HL-60 (cell line): ENCODE measurements at places on chromosomes 3 and 15.

GRCh38 chr15:69909719-69910444, 187.8 kb downstream of the TLE3 start:
- DNase-seq: no peak

- no peak for DNase-seq
These were observed 78.5 kb downstream of the TRAK1 start for GRCh38 chr3:42169579-42170120.

DNA sequence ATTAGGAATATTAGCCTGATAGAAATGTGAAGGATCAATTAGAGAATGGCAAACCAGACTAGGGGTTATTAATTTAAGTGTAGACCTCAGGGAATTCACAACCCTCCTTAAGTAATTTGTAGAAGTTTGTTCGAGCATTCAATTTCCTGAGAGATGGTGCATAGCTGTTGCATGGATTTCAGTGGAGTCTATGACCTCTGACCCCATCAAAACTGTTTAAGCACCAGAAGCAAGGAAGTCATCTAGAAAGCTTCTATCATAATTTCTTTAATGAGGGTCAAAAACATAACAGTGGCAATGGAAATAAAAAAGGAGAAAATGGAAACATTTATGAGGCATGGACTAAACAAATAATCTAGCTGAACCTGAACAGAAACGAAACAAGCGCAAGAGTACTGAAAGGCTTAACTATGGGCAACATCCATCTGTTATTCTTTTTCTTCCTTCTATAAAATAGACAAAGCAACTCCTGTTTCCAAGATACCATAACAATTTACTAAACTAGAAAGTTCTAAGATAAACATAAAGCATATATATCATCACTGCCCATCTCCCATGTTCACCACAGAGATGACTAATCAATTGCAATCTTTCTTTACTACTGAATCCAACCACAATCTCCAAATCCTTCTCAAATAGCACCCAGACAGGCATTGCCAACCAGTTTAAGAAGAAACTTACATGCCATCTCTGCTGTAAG, 151.4 kb downstream of the THRB start:
- no peak for DNase-seq

- DNase-seq: no peak
These were observed 74.1 kb upstream of the GATA2 start for GRCh38 chr3:128567141-128567540.

GRCh38 chr3:5497497-5497896, 310.0 kb downstream of the EDEM1 start:
- no peak for DNase-seq

GRCh38 chr15:86154705-86155104, 75.0 kb downstream of the AGBL1 start:
- DNase-seq: no peak

GRCh38 chr15:41546851-41547786, 3.1 kb upstream of the RPAP1 start:
- DNase-seq: no peak

GRCh38 chr3:61685755-61686154, 124.4 kb downstream of the PTPRG start:
- DNase-seq: no peak

DNA sequence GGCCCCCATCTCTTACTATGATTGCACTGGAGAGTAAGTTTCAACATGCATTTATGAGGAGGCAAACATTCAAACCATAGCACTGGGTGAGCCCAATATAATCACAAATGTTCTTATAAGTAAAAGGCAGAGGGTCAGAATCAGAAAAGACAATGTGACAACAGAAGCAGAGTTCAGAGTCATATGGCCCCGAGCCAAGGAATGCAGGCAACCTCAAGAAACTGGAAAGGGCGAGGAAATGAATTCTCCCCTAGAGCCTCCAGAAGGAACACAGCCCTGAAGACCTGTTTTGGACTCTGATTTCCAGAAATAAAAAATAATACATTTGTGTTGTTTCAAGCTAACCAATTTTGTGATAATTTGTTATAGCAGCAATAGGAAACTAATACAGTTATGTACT, 81.3 kb upstream of the ABI3BP start:
- no peak for DNase-seq

DNA sequence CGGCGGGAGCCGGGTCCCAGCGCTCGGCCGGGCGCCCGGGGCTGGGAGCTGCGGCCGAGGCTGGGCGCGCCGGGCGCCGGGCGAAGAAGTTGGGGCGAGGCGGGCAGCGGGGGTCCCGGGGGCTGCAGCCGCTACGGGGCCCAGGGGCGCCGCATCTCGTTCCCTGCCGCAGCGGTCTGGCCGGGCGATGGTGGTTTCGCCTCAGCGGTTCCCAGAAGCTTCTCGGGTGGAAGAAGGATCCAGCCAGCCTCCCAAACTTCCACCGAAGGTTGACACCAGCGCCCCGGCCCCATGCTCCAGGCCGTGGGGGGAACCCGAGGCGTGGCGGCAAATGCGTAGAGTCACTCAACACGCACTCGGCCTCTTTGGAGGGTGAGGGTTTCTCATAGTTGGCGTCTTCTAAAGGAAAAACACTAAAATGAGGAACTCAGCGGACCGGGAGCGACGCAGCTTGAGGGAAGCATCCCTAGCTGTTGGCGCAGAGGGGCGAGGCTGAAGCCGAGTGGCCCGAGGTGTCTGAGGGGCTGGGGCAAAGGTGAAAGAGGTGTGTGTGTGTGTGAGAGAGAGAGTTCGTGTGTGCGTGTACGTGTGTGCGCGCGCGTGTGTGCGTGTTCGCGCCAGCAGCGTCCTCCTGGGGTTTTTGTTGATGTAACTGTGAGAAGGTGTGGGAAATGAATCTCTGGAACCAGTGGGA, 940 bp downstream of the BOC start:
- peak; percentile 25 for DNase-seq

- DNase-seq: no peak
These were observed 259.2 kb downstream of the ADAMTSL3 start for GRCh38 chr15:83913034-83913632.

DNA sequence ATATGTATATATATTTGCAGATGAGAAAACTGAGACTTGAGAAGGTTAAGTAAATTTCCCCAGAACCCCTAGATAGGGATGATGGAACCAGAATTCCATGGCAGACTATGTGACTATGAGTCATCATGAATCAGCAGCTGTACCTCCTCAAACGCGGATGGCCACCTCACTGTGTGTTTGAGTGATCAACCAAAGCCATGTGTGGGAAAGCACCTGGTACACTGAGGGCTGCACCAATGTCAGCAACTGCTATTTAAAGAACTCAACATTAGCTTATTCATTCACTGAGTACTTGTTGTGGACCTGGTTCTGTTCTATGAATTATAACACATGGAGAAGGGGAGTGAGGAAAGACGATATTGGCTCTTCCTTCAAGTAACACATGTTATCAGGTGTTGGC, 377.0 kb downstream of the GAP43 start:
- no peak for DNase-seq

DNA sequence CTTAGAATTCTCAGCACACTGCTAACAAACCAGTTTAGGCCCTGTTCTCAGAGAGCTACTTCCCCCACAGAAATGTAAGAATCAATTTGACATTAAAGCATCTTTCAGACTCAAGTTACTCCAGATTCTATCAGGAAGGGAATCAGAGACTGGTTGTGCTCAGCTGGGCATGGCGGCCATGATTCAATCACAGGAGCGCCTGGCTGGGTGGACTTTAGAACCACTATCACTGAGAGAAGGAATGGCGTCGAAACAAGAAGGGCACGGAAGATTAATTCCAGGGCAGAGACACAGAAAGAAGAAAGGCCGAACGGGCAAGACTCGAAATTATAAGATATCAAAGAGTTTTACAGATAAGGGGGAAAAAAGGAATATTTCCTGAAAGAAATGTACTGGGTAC, 6.2 kb downstream of the TNIK start:
- DNase-seq: no peak

DNA sequence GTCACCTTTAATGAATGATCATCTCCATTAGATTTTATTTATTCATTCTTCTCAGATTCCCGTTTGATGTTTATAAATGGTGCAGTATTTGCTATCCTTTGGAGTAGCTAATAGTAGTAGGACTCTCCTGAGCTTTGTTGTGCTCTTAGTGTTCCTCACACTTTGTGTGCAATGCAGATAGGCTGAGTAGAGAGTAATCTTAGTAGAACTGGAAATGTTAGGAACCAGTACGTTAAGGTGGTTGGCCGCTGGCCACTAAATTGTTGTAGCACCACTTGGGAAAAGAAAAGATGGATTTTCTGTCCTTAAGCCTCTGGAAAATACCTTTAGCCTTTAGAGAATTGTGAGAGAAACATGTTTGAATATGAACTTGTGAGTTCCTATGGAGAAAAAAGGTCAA, 19.9 kb upstream of the EBLN2 start:
- DNase-seq: no peak

DNA sequence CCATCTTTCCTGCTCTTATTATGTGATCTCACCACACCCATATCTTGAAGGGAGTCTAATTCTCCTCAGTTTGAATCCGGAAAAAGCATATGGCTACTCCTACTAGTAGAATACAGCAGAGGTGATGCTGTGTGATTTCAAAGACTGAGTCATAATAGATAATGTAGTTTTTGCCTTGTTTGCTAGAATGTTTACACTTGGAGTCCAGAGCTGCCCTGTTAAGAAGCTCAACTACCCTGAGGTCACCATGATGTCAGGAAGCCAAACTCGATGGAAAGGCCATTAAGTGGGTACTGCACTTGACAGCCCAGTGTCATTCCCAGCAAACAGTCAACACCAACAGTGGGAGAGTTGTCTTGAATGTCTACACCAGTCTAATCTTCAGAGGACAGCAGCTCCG, 56.9 kb downstream of the CD200R1L start:
- no peak for DNase-seq

- DNase-seq: no peak
These were observed 385.5 kb upstream of the PDZRN3 start for GRCh38 chr3:74009961-74010844.

- DNase-seq: no peak
These were observed 30.4 kb downstream of the CHRNA7 start for GRCh38 chr15:32060706-32061105.

DNA sequence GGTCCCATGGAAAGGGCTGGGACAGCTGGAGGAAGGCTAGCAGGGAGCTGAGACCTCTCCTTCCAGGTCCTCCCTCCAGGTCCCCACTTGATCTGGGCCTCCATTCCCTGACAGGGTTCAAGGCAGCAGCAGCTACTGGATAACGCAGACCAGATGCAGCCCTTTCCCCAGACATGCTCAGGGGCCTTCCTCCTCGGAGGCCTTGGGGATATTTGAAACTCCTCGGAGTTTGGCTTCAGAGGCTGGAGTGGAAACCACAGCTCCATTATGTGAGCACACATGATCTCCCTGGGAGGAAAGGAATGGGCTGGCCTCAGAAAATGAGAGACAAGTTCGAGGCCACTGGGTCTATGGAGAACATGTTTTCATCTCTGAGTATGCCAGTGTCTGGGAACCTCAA, 119.3 kb downstream of the SMAD6 start:
- DNase-seq: no peak

GRCh38 chr3:179882292-179882691, 154.4 kb downstream of the PEX5L start:
- DNase-seq: no peak

DNA sequence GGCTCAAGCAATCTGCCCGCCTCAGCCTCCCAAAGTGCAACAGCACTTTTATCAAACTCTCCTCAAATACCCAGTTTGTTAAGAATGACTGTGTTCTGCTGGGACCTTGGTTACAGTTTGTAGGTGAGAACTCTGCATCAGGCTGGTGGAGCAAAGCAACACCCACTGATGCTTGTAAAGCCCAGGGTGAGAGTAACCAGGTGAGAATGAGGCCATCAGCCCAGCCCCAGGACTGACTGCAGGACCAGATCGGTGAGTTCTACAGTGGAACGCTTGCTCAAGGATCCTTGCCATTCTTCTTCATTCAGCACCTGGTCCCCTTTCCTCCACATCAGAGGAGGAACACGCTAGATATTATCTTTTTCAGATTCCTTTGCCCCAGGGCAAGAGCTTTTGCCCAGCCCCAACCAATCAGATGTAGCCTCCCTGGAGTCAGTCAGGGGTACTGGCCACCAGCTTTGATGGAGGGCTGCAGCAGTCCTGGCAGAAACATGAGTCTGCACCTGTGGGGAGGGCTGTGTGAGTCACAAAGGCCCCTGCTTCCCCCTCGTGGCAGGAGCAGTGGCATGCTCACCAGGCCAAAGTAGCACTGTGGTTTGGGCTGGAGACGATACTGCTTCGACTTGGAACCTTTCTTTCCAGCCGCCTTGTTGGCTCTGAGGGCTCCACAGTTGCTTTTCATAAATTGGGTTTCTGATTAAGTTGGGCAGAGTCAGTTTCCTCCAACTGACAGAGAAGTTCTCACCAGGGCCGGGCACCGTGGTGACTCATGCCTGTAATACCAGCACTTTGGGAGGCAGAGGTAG, 3.5 kb upstream of the SHISA5 start:
- DNase-seq: no peak

DNA sequence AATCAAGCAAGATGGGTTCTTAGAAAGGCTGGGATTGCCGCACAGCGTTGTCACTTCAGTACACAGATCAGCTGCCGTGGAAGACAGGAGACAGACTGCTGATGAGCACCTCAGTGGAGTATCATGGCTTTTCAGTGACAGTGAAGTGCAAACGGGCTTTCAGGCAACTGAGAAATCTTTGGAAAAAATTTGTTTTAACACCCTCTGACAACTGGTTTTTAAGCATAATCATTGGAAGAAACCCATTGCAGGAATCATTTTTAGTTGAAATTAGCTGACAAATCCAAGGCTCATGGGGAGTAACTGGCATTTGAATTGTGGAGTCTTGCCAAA, 418.8 kb downstream of the OTOL1 start:
- no peak for DNase-seq

- peak; percentile 28 for DNase-seq
These were observed 48.1 kb downstream of the CHSY1 start for GRCh38 chr15:101203607-101204189.
